ENCODE measurements at places on chromosomes 4 and X.

DNA sequence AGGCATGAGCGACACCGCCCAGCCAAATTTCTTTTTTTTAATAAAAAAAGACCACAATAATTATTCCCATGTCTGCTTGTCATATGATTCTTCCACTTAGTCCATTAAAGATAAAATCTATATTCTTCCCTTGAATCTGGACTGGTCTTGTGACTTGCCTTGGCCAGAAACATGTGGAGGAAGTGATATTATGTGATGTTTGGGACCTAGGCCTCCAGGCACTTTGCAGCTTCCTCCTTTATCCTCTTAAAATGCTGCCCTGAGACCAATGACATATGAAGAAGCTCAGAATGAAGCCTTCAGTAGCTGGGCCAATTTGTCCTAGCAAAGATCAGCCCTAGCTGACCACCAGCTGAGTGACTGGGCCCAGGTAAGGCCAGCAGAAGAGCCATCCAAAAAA, 250.0 kb downstream of the INPP4B start:
- no peak for DNase-seq

GRCh38 chr4:152099981-152100378, 339.2 kb upstream of the GATB start:
- no peak for DNase-seq

DNA sequence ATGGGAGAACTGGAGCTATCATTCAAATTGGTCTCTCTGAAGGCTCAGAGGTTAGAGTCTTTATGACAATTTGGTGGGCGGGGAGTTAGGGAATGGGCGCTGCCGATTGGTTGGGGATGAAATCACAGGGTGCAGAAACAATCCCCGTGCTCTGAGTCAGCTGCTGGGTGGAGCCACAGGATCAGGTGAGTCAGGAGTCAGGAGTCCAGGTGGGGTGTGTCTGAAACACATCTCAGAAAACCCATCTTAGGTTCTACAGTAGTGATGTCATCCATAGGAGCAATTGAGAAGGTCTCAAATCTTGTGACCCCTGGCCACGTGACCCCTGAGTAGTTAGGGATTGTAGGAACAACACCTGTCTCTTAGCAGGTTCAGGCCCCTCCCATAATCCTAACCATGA, 41.6 kb upstream of the TLR3 start:
- DNase-seq = no peak

- DNase-seq = no peak
These were observed 25.2 kb upstream of the NDP start for GRCh38 chrX:43998374-43998773.

DNA sequence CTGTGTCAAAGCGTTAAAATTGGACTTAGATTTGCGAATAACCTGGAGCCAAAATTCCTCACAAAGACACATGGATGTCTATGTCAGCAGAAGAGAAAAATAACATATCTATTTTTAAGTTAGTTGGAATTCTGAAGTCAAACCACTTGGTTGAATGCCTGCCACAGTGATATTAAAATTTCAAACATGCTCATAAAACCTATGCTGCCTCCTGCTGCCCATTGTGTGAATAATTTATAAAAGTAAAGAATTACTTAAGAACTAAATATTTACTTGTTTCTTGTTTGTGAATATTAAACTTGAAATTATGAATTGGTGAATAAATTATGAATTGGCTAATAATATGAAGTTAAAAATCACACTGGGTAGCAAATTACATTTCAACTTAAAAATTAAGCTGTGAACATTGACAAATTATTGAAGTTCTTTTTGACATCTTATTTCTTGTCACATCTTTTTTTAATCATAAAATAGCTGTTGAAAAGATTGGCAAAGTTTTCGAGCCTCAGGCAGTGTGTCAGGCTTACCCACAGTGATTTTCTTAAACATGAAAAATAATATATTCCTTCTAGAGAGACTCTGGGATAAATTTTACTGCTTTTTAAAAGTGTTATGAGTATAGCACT, 35.4 kb downstream of the FABP2 start:
- no peak for DNase-seq

DNA sequence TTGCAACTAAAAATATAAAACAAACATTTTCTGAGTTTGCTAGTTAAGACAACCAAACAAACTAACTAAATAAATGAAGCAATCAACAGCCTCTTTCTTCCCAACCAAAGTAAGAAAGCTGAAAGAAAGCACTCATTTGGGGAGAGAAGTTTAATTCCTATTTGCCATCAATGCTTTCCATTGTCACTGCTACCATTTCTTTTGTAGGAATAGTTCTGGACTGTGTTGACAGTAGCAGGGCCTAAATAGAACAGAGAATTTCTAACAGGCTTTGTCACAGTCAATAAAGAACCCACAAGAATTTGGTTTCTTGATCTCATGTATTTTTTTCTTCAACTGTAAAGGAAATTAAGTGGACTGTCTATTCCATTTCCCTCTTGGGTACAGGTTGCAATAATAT, 1886.4 kb upstream of the TENM3 start:
- no peak for DNase-seq

Measured in T-helper 2 cell (primary cell).